ENCODE measurements at places on chromosomes 6 and 20.

DNA sequence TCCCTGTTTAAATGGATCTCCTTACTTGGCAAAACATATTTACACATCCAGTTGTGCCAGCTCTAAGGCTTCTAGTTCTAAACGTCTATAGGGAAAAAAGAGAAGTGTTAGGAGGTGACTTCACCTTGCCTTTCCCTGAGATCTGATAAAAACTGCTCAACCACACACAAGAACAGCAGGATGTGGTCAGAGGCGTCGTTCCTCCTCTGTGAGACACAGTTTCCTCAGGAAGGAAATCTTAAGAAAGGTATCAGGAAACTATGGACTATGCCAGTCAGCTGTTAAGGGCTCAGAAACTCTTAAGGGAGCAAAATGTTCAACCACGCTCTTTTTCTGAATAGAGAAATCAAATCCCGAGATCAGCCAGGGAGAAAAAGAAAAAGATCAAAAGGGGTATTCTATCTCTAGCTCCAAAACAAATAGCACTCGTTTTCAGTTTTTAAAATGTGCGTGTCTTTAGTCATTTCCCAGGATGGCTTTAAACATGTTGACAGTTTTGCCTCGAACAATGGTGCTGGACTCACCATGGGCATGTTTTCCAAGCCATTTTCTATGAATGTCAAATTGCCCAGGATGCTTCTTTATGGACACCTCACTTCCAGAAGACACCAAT, 154.5 kb downstream of the HACE1 start:
- DNase-seq, result no peak

DNA sequence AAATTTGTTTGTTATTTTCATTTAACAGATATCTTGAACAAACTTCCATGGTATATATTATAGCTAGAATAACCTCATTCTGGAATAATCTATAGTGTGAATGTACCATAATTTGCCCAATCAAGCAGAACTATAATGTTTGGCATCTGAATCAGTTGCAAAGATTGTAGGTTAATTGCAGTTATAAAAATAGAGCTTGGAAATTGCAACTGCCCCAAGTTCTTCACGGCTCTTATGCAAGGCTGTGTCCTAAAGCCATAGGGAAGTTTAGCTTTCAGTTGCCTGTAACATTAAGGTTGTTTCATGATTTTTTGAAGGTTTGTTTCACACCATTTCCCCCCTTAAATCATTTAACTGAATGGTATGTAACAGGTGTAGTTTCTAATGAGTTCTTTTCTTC, 19.4 kb downstream of the NQO2 start:
- DNase-seq, result no peak

- no peak for DNase-seq
Observed at GRCh38 chr6:20998748-20999448, 464.6 kb downstream of the CDKAL1 start.

DNA sequence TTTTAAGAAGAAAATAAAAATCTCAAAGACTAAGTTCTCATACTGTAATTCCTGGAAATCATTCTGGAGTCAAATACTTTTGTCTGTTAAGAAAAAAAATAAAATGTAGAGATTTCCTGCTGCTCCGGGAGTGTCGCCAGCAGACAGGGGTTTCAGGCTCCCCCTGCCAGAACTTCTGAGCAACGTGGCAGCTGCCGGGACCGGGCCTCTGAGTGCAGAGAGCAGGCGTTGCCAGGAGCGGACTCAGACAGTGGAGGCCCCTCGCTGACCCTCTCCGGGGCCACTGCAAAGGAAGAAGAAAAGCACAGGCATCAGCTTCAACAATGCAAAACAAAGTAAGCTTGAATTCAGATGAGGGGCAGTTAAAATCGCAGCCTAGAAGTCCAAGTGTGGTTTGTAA, 95.5 kb downstream of the THBS2 start:
- DNase-seq, result no peak

DNA sequence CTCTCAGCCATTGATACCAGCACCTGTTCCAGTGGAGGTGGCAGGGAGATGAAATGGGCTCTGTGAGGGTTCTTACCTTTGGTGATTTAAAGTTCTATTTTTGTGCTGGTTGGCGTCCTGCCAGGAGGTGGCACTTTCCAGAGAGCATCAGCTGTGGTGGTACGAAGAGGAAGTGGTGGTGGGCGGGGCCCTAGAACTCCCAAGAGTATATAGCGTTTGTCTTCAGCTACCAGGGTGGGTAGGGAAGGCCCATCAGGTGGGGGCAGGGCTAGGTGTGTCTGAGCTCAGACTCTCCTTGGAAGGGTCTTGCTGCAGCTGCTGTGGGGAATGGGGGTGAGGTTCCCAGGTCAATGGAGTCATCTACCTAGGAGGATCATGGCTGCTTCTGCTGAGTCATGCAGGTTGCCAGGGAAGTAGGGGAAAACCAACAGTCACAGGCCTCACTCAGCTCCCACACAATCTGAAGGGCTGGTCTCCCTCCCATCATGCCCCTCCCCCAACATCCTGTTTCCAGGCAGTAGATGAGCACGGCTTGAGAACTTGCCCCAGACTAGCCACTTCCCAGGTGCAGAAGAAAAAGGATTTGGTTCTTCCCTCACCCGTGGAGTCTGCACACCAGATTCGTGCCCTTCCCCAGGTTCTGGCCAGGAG, 46.6 kb downstream of the MOXD1 start:
- no peak for DNase-seq

GRCh38 chr6:164303102-164303964, 888.8 kb downstream of the QKI start:
- DNase-seq, result no peak

DNA sequence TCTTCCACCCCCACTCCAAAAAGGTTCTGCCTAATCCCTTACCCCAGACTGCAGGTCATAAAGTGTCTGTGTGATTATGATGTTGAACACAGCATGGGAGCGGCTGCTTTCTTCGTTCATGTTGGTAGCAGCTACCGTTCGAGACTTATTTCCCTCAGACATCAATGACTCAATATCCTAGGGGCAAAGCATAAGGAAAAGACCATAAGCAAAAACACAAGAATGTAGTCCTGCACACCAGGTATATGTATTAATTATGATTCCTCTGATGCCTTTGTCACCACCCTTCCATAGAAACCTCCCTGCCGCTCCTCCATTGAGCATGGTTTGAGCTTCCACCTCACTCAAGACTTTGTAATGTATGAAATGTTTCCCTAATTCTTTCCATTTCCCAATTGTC, 137.2 kb downstream of the KIF13A start:
- DNase-seq, result no peak
